ENCODE measurements at places on chromosomes 5 and 9.
A peak's percentile ranks its signal among the peaks of the same experiment; 100 is the strongest.

DNA sequence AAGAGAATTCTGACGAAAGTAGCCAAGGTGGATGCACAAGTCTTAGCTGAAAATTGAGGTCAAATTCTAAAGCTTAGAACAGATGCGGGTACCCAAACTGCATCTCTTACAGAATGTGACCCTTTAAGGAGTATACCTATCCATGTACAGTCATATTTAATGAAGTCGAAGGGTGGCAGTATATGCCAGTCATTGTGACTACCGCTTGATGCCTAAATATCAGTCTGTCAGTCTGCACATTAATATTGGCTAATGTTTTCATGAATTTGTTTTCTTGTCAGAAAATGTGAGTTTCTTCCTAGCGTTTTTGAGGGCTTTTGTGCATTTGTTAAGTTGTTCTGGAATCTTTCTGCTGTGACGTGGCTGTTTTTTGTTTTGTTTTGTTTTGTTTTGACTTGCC, 264.5 kb upstream of the ELAVL2 start:
- DNase-seq: no peak

DNA sequence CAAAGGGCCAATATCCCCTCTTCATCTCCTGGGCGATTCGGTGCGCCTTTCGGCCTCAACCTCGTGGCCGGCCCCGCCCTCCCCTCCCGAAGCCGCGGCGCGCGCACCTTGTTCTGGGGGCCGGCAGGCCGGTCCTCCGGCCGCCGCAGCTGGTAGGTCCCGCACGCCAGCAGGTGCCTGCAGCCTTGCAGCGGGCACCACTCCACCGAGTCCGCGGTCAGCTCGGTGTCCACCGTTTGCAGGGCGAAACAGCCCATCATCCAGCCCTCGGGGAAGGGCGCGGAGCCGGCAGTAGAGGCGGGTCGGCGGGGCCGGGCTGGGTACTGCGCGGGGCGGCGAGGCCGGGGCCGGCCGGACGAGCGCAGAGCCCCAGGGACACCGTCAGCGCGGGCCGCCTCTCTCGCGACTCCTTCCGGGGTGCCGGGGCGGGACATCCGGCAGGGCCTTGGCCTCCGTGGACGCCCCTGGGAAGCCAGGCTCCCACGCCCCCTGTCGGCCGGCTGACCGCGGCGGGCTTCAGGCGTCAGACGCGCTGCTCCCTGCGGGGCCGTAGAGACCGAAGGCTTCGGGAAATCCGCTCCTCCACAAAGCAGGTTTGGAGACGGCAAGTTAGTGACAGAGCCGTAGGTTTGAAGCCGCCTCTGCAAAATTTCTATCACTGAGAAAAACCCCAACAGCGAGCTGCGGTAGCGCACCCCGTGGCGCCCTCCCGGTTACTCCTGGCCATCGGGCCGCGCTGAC, at the start of gene DPH7:
TSS of gene DPH7 (minus strand) at position 408 of the 741 bp plus-strand sequence. CDS start at position 260, 148 bp downstream.
- peak; percentile 69 for DNase-seq

- DNase-seq: no peak
Measured at GRCh38 chr5:10555277-10555684, 8.6 kb upstream of the ANKRD33B start.

DNA sequence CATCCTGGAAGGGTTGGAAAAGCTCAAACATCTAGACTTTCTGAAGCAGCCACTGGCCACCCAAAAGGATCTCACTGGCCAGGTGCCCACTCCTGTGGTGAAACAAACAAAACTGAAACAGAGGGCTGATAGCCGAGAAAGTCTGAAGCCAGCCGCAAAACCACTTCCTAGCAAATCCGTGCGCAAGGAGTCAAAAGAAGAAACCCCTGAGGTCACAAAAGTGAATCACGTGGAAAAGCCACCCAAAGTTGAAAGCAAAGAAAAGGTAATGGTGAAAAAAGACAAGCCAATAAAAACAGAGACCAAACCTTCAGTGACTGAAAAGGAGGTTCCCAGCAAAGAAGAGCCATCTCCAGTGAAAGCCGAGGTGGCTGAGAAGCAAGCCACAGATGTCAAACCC, 87.6 kb downstream of the MAP1B start:
- no peak for DNase-seq

- DNase-seq: no peak
Measured at GRCh38 chr9:108621991-108622855, 233.6 kb downstream of the ACTL7B start.

DNA sequence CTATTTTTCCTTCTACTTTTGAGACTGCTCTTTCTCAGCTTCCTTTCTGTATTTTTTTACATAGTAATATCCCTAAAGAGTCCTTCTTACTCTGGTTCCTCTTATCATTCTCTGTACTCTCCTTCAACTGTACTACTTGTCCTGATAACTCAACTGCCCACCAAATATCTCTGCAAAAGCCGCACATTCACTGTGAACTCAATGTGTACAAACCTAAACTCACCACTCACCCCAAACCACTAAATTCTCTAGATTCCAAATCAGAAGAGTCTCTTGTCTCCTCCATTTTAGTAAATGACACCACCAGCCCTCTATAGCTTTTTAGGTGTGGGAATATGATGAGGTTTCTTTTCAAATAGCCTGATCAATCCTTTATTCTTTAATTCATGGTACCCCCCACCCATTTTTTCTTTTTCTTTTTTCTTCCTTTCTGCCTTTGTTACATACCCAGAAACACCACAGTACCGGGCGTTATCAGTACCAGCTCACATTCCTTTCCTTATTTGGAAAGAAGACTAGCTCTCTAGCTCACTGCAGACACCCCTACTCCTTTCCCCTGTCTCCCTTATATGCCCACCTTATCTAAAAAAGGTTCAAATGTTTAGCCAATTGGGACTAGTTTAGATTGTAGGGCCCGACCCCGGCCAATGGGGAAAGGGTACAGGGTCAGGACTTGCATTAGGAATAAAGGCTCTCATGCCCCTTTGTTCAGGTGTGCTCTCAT, 63.1 kb upstream of the RANBP6 start:
- DNase-seq: no peak

DNA sequence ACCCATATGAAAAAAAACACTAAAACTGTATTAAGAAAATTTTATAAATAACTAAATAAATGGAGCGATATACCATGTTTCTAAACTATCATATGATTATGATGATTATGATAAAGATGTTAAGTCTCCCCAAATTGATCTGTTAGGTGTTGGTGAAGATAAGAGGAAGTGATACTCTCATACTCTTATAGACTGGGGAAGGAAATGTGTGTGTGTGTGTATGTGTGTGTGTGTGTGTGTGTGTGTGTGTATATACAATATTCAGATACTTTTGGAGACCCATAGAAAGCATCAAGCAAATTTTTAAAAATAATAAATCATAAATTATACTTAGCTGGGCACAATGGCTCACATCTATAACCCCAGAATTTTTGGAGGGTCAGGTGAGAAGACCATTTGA, 62.9 kb downstream of the TMEM232 start:
- no peak for DNase-seq

GRCh38 chr5:42689391-42689790, 67.2 kb upstream of the CCDC152 start:
- no peak for DNase-seq

DNA sequence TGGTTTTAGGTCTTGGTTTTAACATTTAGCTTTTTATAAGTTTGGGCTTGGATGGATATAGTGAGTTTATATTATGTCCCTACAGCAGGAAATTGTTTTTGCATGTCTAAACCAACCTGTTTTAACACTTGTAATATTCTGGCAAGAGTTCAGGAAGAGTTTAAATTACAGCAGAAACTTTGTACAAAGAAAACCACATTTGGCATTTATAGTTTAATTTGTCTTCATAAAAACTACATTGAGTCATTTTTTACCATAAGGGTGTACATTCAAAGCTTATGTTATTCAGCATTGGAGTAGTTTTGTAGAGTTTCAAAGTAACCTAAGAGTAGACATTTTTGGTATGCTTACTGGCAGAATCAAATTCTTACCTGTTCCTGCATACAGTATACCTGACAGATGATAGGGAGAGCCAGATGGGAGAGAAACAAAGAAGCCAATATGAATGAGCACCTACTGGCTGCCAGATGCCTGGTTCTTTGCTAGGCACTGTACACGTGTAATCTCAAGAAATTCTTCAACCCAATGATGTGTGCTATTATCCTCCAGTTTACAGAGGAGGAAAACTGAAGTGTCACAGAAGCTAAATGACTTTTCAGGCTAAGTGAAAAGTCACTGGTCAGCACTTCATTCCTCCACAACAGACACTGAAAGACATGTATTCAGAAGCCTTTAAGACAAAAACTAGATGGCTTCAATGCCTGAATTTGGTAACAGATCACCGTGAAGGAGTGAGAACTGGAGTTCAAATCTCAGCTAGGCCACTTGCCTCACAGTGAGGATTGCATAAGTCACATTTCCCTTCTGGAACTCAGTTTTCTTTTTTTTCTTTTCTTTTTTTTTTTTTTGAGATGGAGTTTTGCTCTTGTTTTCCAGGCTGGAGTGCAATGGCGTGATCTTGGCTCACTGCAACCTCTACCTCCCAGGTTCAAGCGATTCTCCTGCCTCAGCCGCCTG, 25.9 kb upstream of the ECM2 start:
- DNase-seq: no peak

DNA sequence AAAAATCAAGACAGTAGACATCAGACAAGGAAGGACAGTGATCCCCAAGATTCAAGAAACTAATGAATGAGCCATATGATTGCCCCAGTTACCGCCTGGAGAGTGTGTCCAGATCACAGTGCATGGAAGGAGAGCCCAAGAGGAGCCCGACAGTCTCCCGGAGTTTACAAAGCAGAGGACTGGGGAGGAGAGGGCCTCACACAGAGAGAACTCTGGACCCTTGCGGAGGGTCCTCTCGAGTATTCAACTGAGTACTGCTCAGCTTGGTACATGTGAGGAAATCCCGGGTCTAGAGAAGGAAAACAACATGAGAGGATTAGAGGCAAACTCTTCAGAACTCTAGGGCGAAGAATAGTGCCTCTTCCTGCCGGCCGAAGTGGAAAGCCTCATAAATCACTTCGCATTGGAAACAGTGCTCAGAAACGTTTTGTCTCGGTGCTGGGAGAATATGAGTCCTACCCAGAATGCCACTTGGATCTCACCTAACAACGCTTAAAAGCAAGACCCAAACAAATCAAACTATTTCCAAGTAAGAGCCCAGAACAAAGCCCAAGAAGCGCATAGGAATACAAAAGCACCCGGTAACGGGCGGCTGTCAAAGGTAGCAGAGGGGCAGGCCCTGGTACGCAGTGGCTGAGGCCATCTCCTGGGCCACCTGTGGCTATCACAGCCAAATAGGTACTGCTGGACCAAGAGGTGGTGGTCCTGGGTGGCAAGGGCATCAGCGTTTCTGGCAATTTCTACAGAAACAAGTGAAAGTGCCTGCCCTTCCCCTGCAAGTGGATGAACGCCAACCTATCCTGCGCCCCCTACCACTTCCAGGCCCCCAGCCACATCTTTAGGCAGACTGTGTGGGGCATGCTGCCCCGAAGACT, 36.0 kb downstream of the FAM78A start:
- no peak for DNase-seq

GRCh38 chr9:38214432-38214831, 145.4 kb upstream of the SHB start:
- DNase-seq: no peak

DNA sequence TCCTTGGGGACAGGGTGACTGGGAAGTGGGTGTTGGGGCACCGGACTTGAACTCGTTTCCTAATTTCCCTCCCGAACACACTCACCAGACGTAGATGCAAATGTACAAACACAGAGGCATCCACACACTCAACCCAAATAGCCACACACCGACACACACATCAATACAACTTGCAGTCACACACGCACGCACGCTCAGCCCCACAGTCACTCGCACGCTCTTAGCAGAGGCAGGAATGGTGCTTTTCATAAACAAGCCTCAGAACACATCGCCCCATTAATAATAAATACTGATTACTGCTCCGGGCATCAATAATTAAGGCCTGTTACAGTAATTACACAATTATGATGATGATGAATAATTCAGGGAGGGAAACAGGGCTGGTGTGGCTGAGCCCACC, 5.7 kb downstream of the BARHL1 start:
- no peak for DNase-seq

DNA sequence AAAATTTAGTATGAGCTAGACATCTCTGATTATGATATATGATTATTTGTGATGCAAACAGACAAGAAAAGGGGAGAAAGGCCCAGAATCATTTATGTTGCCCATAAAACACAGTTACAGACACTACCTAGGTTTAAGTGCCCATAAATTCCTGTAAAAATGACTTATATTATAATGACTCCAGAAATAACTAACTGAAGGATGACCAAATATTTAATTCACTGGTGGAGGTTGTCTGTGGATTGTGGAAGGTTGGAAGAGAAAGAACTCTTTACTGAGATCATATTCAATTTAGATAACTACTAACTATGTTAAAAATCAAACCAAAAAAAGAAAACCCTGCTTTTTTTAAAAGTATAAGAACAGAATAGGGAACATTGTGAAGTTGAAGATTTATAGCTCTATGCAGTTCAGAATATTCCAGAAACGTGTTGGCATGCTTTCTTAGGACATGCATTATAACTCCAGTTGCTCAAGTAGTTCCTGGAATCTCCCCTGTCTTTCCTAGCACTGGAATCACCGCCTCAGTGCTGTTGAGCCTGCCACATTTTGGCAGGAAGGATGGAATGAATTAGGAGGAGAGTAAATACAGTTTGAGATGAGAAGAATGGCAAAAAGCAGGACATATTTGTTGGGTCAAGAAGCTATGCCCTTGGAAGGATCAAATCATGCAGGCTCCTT, 72.0 kb upstream of the PAPPA start:
- DNase-seq: no peak

GRCh38 chr5:104778-105296, 12.9 kb downstream of the PLEKHG4B start:
- no peak for DNase-seq

- no peak for DNase-seq
Measured at GRCh38 chr5:176167800-176168199, 70.4 kb upstream of the SIMC1 start.

DNA sequence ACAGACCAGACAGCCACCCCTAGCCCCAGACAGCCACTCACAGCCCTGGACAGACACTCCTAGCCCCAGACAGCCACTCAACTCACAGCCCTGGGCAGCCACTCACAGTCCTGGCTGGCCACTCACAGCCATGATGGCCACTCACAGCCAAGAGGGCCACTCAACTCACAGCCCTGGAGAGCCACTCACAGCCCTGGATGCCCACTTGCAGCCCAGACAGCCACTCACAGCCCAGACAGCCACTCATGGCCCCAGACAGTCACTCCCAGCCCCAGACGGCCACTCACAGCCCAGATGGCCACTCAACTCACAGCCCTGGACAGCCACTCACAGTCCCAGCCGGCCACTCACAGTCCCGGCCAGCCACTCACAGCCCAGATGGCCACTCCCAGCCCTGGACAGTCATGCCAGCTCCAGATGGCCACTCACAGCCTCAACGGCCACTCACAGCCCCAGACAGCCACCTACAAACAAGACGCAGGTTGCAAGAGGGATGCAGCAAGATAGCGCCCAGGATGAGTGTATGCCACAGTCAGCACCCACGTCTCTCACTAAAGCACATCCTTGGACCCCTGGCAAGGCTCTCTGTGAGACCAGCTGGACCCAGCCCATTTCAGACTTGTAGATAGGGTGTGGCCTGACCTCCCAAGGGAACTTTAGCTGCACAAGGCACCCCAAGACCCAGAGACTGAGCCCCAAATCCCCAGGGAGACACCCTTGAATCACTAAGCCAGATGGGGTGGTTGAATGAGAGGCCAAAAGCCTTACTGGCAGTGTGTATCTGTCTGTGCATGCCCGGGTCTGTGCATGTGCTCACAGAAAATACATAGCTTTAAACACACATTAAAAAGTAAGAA, 22.4 kb downstream of the ZDHHC11B start:
- no peak for DNase-seq

GRCh38 chr5:114362197-114362976, 517 bp downstream of the KCNN2 start:
- no peak for DNase-seq
